ENCODE measurements at places on chromosomes 5 and 9. TPM values are rescaled to one million over a fixed set of nuclear protein-coding genes. Genes with fewer than 3 reads are reported as not detected.

GRCh38 chr5:82211855-82212572 is 66.1 kb downstream of the RPS23 start:
- no peak for DNase-seq

DNA sequence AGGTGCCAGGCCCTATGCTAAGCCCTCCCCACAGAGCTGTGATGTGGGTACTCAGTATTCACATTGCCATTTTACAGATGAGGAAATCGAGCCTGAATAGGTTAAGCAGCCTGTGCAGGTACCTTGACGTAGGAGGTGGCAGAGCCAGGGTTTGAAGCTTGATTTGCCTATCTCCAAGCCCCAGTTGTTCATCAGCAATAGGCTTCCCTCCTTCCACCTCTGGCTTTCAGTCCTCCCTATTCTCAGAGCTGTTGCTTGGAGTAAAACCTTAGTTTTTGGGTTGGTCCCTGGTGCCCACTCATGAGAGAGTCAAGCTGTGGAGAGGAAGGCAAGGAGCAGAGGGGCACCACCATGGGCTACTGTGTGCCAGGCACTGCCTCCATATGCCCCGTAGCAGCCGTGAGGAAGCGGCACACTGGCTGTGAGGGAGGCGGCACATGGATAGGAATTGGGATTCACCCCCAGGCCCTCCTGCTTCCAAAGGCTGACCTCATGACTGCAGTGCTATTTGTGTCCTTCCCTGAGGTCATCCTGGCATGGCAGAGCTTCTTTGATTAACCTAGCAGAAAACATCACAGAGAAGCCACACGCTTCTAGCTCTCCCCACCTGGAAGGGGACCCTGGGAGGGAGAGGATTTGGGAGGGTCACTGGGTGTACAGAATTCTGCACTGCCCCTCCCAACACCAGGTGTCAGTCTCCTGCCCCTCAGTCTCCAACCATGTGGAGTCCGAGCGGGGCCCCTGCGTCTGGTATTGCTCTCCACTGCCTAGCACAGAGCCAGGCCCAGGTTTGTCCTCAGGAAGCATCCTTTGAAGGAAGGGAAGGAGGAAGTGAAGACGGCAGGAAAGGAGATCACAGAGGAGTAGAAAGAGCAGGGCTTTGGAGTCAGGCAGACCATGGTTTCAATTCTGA is 109.8 kb downstream of the RGS3 start:
- no peak for DNase-seq

DNA sequence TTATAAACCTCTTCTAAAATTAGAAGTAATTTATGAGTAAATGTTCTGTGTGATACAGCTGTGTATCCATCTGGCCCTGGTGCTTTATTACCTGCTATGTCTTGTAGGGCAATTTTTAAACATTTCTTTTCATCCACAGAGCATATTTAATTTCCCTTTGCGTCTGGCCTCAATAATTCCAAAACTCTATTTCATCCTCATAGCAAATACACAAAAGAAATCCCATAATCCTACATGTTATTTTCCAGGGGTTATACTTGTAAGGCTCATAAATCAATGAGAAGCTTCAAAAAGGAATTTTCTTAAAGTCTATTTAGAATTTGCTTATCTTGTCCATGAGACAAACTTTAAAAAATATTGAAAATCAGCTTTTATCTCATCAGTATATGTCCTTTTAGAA is 167.0 kb downstream of the TTC39B start:
- no peak for DNase-seq

The AGXT2 gene
- total RNA-seq: not detected

The PCDHA9 gene
- total RNA-seq: under 0.01 TPM

Data from dermis microvascular lymphatic vessel endothelial cell (primary cell).